Endothelial cell of umbilical vein (primary cell): ENCODE measurements at places on chromosomes 6 and 20.

- DNase-seq: no peak
Observed at GRCh38 chr20:18639501-18639979, 51.7 kb downstream of the DTD1 start.

DNA sequence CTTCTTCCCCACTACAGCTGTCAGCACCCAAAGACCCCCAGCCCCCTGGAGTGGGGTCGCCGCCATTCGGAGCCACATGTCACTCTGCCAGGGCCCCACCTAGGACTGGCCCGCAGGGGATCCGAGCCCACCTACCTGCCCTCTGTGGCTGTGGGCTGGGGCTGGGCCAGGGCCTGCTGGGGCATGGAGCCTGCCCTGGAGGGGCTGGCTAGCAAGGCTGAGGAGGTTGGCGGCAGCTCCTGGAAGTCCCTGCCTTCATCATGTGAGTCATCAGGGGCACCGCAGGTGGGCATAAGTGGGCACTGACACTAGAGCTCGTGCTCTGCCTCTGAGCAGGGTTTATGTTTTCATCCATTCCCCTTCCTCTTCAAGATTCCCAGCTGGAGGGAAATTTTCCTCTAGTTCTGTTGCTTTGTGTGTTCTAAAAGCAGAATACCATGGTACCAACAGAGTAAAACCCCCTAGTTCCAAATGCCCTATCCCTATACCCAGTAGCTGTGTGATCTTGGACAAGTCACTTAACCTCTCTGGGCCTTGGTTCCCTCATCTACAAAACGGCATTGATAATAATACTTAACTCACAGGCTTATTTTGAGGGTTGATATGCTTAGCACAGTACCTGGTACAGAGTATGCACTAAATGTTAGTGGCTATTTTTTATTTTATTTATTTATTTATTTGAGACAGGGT, 8.7 kb upstream of the FANCE start:
- no peak for DNase-seq

GRCh38 chr20:1897541-1897940, 2.3 kb downstream of the SIRPA start:
- DNase-seq: no peak

DNA sequence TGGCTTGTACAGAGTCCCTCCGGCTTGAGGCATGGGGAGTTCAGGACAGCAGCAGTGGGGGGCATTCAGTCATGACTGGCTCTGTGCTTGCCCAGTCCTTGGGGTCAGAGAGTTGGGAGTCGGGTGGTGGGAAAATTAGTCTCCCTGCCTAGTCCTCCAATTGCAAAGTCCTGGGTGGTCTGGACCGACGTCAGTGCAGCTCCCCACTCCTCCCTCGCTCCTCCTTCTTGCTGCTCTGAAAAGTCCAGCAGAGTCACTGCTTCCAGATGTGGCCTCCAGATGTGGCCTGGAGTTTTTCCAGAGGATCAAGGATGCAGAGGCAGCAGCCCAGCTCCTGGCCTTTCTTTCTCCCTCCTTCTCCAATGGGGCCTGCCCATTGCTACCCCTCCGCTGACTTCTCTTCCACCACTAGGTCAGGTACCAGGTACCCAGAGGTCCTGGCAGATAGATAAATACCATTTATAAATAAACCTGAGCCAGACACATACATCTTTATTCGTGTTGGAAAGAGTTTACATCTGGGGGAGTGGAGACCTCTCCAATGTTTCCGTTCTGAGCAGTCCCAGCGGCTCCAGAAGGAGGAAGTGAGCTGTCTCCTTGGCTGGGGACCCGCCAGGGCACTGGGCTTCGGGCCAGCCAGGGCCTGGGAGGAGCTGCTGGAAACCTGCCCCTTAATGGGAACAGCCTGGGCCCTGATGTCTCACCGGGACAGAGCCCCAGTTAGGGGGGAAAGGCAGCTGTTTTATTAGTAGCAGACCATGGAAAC, 49.0 kb upstream of the RNF24 start:
- peak; percentile 96 for DNase-seq

DNA sequence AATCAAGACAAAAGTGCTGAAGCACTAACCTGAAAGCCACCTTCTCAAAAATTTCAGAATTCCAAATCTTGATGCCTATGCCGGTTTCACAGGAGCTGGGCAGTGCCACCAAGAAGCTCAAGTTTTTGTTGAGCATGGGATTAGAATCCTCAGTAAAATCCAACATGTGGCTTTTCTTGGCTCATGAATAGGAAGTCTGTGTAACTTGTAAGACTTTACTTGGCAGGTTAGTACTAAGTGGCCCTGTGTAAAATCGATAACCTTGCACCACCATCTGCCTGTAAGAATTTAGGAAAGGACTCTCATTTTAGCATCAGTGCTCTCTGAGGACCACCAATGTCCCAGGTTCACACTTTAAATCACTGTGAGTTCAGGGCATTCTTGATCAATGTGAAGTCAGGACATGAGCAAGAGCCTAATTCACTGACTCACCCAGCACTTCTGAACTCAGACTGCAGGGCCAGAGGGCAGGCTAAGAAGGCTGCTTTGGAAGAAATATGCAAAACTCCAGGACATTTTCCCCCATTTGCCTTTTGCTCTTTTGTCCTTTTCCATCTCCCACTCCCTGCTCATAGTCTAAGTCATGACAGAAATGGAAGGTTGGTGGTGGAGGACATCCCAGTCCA, 113.2 kb downstream of the EDN1 start:
- peak; percentile 63 for DNase-seq

DNA sequence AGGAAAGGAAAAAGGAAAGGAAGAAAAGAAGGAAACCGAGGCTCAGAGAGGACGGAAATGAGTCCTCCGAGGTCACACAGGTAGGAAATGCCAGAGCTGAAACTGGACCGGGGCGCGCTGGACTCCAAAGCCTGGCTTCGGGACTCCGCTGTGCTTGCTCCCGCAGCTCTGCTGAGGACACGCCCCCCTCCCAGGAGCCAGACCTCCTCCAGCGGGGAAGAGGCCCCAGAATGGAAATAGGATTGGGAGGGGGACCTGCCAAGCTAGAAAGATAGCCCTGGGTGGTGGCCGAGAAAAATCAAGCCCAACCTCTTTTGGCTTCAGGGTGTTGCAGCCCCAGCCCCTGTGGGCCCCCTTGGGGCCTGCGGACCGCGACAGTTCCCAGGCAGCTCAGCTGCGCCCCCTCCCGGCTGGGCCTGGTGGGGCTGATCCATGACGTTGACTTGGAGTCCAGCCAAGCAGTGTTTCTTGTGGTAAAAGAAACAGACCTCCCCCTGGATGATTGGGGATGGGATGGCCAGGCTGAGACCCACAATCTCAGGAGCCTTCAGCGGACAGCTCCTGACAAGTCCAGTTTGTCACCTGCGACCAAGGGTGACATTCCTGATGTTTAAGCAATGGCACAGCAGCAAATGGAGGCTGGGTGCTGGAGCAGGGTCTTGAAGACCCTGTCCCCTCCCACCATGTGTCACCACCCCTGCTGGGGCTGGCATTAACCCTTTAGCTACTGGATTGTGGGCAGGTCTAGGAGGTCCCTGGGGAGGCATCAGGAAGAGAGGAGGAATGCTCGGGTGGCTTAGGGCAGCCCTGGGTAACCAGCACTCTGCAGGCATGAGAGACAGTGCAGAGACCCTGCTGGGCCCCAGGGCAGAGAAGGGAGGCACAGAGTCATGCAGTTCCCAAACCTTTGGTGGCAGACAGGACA, 55.4 kb downstream of the RIPOR3 start:
- DNase-seq: peak; percentile 54

- DNase-seq: no peak
Observed at GRCh38 chr6:147711476-147711875, 203.0 kb downstream of the SAMD5 start.

- DNase-seq: no peak
Observed at GRCh38 chr20:37721751-37722150, 27.9 kb downstream of the CTNNBL1 start.

GRCh38 chr6:159309723-159310122, 140.5 kb downstream of the FNDC1 start:
- DNase-seq: no peak

GRCh38 chr6:114569669-114570068, 226.8 kb upstream of the HS3ST5 start:
- no peak for DNase-seq

GRCh38 chr20:47428164-47428563, 71.7 kb upstream of the ZMYND8 start:
- DNase-seq: no peak

GRCh38 chr6:15938107-15938506, 190.8 kb upstream of the MYLIP start:
- no peak for DNase-seq

DNA sequence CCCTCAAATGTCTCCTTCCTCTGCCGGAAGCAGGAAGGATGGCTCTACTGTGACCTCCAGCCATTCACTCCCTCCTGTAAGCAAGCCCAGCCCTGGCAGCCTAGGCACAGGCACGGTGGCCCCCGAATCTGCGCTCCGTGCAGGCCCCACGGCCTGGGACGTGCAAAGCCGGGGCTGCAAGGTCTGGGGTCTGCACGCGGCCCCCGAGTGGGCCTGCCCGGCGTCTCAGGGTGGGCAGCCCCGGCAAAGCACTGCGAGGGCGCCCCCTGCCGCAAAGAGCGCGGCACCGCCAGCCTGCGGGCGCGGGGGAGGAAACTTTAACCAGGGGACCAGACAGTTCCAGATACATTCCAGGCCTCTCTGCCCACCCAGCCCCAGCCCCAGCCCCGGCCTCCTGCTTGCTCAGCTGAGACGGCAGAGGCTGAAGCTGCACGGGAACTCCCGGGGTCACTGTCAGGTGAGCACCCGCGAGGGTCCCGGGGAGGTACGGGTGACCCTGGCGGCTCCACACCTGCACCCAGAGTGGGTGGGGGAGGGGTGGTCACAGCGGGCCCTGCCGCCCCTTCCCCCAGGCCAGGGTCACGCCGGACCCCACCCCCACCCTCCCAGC, 98.8 kb downstream of the ASXL1 start:
- DNase-seq: no peak

GRCh38 chr20:51034988-51035656, 12.2 kb upstream of the KCNG1 start:
- DNase-seq: no peak

DNA sequence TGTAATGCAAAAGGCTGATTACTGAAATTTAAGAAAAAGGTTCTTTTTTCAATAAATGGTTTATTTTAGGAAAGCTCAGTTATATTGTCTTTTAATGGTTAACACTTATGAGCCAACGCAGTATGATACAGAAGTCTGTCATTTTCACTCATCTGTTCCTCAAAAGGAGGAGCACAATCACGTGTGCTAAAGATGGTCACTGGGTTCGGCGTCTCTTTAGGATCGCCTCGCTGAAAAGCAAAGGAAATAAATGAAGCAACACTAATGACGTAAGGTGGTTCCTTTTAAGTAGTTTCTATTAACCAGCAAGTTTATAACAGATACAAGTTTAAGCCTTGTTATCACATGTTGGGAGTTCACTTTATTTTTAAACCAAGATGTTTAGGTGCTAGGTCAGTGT, 125.7 kb downstream of the MAP3K4 start:
- no peak for DNase-seq

GRCh38 chr20:59004763-59005522, 2.1 kb downstream of the CTSZ start:
- peak; percentile 63 for DNase-seq

DNA sequence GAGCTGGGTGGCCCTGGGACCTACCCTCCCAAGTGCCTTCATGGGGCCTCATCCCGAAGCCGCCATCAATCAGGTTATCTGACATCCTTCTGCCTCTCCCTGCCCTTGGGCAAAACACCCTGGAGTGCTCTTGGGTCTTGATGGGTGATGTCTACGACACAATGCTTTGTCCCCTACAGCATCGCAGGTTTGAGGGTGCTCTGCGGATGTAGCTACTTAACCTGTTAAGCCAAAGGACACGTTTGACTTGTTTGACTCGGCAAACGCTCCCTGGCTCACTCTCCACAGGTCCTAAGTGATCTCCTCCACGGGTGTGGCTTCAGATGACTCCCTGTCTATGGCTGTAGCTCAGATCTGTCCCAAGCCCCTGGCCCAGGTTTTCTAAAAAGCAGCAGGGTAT, 35.6 kb downstream of the TBC1D7 start:
- DNase-seq: no peak

DNA sequence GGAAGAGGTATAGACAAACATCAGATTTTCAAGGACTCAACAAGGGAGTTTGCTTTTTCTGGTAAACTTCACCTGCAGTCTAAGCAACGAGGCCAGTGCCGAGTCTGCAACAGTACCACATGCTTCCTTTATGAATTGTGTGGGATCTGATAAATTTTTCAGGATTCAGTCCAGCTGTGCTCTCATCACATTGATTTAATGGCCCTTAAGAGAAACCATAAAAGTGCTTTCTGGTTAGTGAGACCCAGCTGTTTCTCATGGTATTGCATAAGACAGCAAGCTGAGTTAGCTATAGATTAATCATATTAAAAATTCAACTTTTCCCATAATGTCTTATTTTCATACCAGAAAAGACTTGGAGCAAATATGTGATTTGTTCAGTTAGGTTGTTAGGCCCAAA, 291.4 kb downstream of the CENPW start:
- no peak for DNase-seq

- no peak for DNase-seq
Observed at GRCh38 chr20:60962367-60963045, 289.6 kb upstream of the CDH4 start.

GRCh38 chr6:15531973-15532372, 130.9 kb downstream of the DTNBP1 start:
- no peak for DNase-seq

DNA sequence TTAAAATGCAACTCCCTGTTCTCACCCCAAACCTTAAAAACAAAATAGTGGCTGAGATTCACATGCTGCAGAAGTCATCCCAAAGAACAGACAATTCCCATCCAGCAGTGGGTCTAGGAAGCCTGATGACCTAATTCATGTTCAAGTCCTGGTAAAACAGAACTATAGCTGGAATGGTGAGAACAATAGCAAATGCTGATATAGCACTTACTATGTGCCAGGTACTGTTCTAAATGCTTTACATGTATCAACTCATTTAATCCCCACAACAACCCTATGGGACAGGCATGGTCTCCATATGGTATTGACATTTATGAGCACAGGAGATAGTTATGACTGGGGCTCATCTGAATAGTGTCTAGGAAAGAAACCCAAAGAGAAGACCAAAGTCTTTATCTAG, 5.6 kb downstream of the DDO start:
- DNase-seq: no peak

DNA sequence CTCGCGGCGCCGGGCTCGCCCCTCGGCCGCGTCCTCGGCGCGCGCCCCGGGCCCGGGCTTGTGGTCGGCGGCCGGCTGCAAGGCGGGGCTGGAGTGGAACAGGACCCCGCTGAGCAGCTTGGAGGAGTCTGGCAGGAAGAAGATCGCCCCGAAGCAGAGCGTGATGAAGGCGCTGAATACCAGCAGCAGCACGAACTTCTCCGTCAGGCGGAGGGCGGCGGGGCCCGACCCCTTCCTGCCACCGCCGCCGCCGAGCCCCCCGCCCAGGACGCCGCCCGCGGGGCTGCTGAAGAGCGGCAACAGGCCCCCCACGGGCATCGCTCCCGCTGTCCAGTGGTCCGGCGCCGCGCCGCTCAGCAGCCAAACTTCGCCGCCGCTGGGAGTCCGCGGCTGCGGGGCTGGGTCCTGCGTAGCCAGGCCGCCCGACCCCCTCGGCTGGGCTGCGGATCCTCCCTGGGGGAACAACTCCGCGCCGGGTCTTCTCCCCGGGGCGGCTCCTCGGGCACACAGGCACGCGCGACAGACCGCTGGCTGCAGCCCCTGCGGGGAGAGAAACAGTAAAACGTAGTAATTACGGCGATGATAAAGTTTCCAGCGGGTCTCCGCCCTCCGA, 707 bp downstream of the MAN1A1 start:
- DNase-seq: peak; percentile 30

GRCh38 chr6:21597801-21598673, 4.5 kb downstream of the SOX4 start:
- no peak for DNase-seq

GRCh38 chr6:42688281-42688680, 34.1 kb downstream of the PRPH2 start:
- no peak for DNase-seq

GRCh38 chr20:59818911-59819310, 114.5 kb downstream of the SYCP2 start:
- no peak for DNase-seq
